ENCODE measurements at places on chromosomes 12 and 14. TPM values are rescaled to one million over a fixed set of nuclear protein-coding genes. Genes with fewer than 3 reads are reported as not detected.

The OTOGL gene
- total RNA-seq, result under 0.01 TPM

The OLR1 gene
- 9.3 TPM for total RNA-seq

The NOS1 gene
- not detected for total RNA-seq

The PARP11 gene
- 6.5 TPM for total RNA-seq

The ZFYVE1 gene
- 21.6 TPM for total RNA-seq

The EXD2 gene
- total RNA-seq, result 16.8 TPM

The OTX2 gene
- not detected for total RNA-seq

The COX8C gene
- total RNA-seq, result not detected

The GDF3 gene
- total RNA-seq, result not detected

The AQP6 gene
- total RNA-seq, result not detected

The MMP19 gene
- 9.7 TPM for total RNA-seq

The AICDA gene
- total RNA-seq, result not detected

The AGAP2 gene
- 0.43 TPM for total RNA-seq

The GNB3 gene
- total RNA-seq, result 3.9 TPM

The HOXC12 gene
- total RNA-seq, result under 0.01 TPM

The SMCO2 gene
- total RNA-seq, result not detected

The C3AR1 gene
- under 0.01 TPM for total RNA-seq

The TRHDE gene
- total RNA-seq, result 20.9 TPM

The TAS2R10 gene
- 0.86 TPM for total RNA-seq

The MSRB3 gene
- 89.2 TPM for total RNA-seq

The CDKN1B gene
- total RNA-seq, result 53.1 TPM

The TSPAN19 gene
- not detected for total RNA-seq

The PPP2R5E gene
- total RNA-seq, result 21.9 TPM

The NANOG gene
- not detected for total RNA-seq

The CYP46A1 gene
- total RNA-seq, result under 0.01 TPM

All from fibroblast of villous mesenchyme (primary cell).